ENCODE measurements at places on chromosomes 6 and 20. TPM values are rescaled to one million over a fixed set of nuclear protein-coding genes. Genes with fewer than 3 reads are reported as not detected.

Gene MYCT1
- 17.3 TPM for polyA plus RNA-seq

Gene OTOR
- not detected for polyA plus RNA-seq

Gene PACSIN1
- 0.79 TPM for polyA plus RNA-seq

Gene BNIP5
- 0.19 TPM for polyA plus RNA-seq

Gene NNAT
- polyA plus RNA-seq = 91.1 TPM

Gene CFAP61
- 4.0 TPM for polyA plus RNA-seq

Gene IRF4
- 0.18 TPM for polyA plus RNA-seq

Gene FOXC1
- polyA plus RNA-seq = 82.5 TPM

Gene LINC00237
- polyA plus RNA-seq = not detected

DNA sequence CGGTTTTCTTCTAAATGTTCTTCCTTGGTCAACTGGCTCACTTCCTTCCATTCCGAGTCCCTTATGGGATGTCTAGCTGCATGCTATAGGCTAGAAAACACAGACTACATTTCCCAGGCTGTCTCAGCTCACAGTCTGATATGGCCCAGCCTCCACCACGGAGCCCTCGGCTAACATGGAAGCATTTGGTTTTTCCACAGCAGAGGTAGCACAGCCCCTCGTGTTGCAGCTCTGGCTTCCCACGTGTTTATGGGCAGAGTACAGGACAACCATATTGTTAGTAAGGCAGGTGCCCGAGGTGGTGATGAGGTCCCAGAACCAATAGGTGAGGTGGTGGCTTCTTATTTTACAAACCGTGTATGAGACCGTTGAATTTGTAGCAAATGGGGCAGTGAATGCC, 8.7 kb downstream of the GPLD1 start:
- no peak for DNase-seq

DNA sequence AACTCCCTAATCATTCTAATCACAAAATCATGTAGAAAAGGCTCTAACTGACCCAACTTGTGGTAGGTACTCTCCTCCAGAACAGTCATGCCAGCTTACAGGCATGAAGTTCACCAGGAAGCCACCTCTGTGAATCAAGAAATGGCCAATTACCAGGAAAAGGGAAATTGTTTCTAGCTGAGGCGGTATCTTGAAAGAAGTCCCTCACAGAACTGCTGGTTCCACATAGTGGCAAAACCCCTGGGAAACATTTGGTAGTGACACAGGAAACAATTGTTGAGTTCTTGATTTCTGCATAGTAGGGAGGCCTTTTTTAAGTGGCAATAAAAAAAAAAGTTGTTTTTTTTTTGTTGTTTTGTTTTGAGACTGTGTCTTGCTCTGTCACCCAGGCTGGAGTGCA, 3.4 kb upstream of the ZHX3 start:
- no peak for DNase-seq

- DNase-seq = no peak
Measured at GRCh38 chr20:38870733-38871559, 55.3 kb upstream of the FAM83D start.

- peak; percentile 29 for DNase-seq
Measured at GRCh38 chr6:134882426-134883038, 67.4 kb downstream of the ALDH8A1 start.

- peak; percentile 72 for DNase-seq
Measured at GRCh38 chr6:145814035-145814500, 527 bp downstream of the FBXO30 start.

- DNase-seq = no peak
Measured at GRCh38 chr6:101263596-101263995, 129.9 kb upstream of the GRIK2 start.

DNA sequence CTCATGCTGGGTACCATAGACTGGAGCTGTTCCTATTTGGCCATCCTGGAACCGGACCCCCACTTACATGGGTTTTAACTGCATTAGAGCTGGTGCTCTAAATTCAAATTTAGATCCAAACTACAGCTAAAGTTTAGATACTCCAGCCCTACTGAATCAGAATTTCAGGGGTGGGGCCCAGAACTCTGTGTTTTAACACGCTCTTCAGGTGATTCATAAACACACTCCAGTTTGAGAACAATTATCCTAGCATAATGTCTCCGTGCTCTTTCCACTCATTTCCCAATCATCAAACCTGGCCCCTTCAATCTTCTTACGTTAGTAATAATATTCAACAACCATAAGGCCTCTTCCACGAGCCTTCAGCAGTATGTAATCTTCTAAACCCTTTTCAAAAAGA, 15.3 kb downstream of the TRPC4AP start:
- DNase-seq = no peak

GRCh38 chr6:42984924-42985475, 630 bp downstream of the PPP2R5D start:
- DNase-seq = no peak

DNA sequence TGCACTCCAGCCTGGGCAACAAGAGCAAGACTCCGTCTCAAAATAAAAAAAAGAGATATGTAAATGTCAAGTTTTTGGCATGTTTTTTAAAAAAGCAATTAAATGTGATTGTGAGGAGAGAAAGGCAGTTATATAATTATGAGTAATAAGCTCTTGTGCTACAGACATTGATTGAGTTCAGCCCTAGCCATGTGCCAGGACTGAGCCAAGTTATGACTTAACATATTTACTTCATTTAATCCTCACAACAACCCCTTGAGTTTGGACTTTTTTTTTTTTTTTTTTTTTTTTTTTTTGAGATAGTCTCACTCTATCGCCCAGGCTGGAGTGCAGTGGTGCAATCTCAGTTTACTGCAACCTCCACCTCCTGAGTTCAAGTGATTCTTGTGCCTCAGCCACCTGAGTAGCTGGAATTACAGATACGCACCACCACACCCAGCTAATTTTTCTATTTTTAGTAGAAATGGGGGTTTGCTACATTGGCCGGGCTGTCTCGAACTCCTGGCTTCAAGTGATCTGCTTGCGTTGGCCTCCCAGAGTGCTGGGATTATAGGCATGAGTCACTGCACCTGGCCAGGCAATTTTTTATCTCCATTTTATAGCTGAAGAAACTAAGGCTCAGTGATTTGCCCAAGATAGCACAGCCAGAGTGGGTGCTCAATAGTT, 15.0 kb upstream of the CSE1L start:
- DNase-seq = no peak

- DNase-seq = no peak
Measured at GRCh38 chr6:15303920-15304291, 58.0 kb downstream of the JARID2 start.

- DNase-seq = no peak
Measured at GRCh38 chr6:166008441-166009369, 158.9 kb downstream of the TBXT start.

GRCh38 chr6:46757214-46757596, 10.5 kb downstream of the ANKRD66 start:
- DNase-seq = no peak

DNA sequence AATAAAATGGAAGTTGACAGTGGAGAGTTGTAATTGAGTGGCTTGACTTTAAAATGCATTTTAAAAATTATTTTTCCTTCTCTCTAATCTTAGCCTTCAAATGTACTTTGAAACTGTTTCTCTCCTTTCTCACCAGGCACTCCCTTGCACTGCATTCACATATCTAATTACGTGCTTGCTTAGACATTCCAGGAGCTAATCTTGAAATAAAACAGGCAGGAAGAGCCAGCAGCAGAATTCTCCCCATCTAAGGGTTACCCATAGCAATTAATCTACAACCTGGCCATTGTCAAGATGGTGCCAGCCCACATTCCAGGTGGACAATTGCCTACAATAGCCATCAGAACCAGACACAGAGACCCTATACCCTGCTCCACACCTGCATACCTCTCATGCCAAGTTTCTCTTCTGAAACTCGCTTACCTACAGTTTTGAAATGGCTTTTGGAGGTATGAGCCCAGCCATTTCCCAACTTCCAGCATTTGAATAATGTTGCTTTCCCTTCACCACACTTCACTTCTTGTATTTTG, 167.6 kb upstream of the GJE1 start:
- no peak for DNase-seq

GRCh38 chr6:45486736-45487135, 109.0 kb upstream of the SUPT3H start:
- DNase-seq = no peak

DNA sequence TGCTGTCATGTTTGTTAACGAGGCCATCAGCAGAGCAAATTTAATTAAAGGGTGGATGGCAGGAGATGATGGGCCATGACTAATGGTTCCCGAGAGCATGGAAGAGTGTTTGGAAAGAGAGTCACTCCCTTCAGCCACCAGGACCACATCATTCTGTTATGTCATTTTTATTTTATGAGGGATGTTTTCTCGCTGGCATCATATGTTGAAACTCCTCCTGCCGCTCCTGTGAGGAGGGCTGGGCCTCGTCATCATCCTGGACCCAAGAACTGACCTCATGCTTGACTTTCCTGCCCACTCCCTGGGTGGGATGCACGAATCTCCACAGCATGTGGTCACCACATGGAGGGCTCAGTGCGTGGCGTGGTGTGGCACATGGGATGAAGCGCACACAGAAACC, 86.4 kb upstream of the FRMD1 start:
- DNase-seq = no peak

- DNase-seq = peak; percentile 67
Measured at GRCh38 chr20:36861875-36862801, 13.8 kb upstream of the TLDC2 start.

- no peak for DNase-seq
Measured at GRCh38 chr6:150354754-150355571, 13.8 kb upstream of the IYD start.

DNA sequence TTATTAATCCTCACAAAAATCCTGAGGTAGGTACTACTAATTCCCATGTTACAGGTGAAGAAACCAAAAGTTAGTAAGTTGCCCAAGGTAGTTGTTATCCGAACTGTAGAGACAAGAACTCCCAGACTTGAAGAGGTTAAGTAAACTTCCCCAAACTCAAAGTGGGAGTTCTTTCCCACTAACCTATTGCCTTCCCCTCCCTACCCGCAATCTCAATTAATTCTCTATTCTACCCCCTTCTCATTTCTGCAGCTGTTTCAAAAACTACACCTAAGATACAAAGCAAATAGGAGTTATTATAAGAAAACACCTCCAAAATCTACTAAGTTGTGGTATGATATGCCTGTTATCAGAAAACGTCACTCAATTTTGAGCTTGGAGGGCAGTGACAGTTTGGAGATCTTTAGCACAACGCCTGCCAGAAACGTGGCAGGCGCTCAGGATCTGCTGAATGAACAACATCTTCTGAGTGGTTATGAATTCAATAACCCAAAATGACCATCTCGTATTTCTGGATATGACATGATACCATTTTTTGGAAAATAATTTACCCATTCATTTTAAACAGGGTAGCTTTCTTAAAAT, 7.1 kb downstream of the CSNK2A1 start:
- no peak for DNase-seq

DNA sequence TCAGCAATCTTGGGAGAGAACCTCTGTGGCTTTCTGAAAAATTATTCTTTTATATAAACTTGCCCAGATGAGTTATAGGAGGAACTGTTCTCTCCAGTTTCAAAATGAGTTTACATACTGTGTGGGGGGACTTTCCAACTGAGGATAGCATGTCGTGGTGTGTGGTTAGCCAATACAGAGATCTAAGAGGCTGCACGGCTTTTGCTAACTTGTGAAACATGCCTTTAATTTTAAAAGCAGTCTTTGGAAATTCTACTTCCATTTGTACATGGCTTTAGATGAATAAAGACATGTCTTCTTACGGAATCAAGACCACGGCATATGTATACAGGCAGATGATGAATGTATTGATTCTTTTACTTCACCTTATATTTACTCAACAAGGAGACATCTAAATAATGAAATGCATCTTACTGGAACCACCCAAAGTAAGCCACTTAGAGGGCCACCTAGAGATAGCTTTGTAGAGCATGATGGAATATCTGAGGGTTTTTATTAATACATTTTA, 39.8 kb downstream of the HIVEP1 start:
- DNase-seq = no peak

DNA sequence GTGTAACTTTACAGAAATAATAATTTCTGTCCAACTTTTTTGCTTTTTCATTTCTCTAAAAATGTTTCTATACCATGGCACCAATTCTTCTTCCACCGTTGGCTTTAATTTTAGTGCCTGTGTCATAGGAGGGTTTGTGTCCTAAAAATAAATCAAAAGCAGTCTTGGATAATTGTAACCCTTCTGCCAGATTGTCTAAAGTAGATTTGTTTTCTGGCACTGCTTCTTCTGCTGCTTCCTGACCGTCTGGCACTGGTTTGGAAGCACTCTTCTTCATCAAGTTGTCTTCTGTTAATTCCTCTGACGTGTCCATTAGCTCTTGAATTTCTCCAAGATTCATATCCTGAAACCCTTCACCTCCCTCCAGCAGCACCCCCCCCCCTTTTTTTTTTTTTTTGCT, 33.1 kb downstream of the SCAF8 start:
- DNase-seq = no peak

GRCh38 chr6:118660218-118660569, 8.8 kb upstream of the CEP85L start:
- DNase-seq = no peak

- no peak for DNase-seq
Measured at GRCh38 chr6:28068067-28068466, 12.3 kb upstream of the ZNF165 start.

DNA sequence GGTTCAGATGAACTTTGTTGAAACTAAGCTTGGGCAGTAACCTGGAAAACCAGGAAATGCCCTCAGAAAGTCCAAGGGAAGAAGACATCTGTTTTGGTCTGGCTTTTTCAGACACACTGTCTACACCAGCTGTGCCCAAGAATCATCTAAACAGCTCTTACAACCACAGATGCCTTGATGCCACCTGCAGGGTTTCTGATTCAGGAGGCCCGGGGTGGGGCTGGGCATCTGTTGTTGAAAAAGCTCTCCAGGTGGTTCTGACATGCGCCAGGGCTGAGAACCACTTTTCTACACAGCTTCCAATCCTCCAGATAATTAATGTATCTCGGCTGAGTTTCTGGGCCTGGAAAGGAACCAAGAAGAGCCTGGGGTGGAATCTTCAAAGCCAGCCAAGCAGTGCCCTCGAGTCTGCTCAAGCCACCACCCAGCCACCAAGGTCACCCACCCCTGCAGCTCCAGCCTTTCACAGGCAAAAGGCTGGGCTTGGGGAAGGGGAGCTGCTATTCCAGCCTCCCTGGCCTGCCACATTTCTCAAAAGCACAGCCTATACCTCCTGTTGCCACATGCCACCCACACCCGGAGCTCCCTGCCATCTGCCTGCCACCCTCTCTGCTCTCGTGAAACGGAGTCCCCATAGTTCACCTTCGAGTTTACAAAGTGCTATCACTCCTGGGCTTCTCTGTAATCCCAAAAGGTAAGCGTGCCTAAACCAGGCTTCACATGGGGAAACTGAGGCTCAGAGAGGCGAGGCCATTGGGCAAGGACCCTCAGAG, 9.4 kb downstream of the MDGA1 start:
- no peak for DNase-seq

GRCh38 chr20:18676396-18676795, 88.5 kb downstream of the DTD1 start:
- no peak for DNase-seq
